Nephron progenitor cell (in vitro differentiated cells): ENCODE measurements at places on chromosomes 4 and X.

- DNase-seq = no peak
These were observed 44.1 kb downstream of the PPM1K start for GRCh38 chr4:88240297-88240714.

DNA sequence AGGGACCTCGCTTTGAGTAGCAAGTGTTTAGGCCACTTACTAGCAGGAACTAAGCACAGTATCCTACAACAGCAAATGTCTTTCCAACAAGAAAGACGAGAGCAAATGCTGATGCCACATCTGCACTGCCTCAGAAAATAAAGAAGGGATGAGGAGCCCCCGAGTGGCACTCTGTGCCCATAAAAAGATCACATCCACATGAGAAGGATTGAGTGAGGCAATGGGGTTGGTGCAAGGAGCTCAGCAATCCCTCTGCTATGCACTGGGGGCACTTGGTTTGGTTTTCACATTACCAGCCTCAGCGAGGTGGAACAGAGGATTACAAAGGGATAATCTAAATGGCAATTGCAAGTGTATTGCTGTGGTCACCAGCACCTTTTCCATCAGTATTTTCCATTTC lies 252.8 kb upstream of the SLC7A11 start:
- peak; percentile 2 for DNase-seq

DNA sequence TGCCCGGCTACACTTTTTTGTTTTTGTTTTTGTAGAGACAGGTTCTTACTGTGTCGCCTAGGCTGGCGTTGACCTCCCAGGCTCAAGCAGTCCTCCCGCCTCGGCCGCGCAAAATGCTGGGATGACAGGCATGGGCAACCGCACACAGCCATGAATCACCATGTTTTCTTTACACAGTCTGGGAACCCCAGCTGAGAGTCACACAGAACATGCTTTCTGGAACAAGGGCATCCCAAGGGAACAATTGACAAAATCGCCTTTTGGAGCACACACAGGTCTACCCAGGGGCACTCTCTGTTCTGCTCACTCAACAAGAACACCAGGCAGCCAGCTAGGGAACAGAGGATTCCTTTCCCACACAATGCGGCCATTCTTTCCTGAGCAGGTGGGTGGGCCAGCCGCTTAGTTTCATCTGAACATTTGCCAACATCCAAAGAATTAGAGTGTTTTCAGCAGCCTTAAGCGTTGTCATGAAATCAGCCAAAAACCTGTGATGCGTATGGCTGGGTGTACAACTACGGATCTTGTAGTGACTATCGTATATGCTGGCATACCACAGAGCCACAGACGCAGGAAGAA lies 15.7 kb downstream of the PRKX start:
- DNase-seq = peak; percentile 42

- no peak for DNase-seq
These were observed 10.9 kb upstream of the RHOXF2 start for GRCh38 chrX:120147537-120147936.

- DNase-seq = no peak
These were observed 119.0 kb downstream of the NKX6-1 start for GRCh38 chr4:84379917-84380641.

- DNase-seq = peak; percentile 69
These were observed 833.9 kb upstream of the PRKX start for GRCh38 chrX:4547213-4547836.
